ENCODE measurements at places on chromosomes 16 and 17. TPM values are rescaled to one million over a fixed set of nuclear protein-coding genes. Genes with fewer than 3 reads are reported as not detected.

GRCh38 chr16:52312716-52313115, 234.2 kb downstream of the TOX3 start:
- no peak for ATAC-seq

DNA sequence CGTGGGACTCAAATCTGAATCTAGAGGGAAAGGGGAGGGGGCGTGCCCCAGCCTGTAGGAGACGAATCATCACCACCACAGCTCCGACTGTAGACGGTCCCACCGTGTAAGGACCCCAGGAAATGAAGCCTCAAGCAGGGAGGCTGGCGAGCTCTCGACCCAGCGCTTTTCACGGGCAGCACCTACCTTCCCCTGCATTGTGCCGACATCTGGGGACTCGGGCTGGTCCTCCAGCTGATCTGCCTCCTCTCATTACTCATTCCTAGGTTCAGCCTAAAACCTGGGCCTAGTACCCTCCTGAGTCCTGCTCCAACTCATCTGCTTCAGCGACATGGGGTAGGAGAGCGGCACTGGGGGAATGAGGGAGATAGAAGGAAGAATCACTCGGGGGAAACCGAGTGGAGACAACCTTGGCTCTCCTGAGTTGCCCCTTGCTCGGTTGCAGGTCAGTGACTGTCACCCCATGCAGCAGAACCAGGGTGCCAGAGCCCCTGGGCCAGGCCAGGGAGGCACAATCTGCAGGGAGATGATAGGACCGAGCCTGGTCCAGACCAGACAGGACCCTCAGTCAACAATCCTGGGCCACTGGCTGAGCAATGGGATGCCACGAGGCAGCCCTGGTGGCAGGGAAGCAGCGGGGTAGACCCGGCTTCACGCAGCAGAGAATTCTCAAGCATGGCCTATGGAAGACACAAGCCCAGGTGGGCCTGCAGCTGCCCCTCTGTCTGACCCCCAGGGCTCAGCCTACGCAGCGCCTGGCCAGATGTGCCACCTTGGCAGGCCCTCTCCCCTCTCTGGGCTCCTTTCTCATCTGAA, 833 bp upstream of the BCAR1 start:
- ATAC-seq: no peak

DNA sequence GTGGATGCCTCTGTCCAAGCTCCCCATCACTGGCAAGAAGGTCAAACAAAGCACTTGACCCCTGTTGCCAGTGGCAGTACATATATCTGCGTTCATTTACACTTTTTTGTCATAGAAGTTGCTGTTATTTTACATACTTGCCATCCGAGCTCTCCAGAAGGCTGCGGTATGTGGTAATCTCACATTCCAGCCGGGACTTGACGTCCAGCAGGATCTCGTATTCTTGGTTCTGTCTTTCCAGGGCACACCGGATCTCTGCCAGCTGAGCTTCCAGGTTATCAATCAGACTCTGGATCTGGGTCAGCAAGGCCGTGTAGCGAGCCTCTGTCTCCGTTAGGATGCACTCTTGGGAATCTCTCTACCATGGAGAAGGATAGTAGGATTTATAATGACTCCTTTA, 6.6 kb downstream of the KRT39 start:
- no peak for ATAC-seq

DNA sequence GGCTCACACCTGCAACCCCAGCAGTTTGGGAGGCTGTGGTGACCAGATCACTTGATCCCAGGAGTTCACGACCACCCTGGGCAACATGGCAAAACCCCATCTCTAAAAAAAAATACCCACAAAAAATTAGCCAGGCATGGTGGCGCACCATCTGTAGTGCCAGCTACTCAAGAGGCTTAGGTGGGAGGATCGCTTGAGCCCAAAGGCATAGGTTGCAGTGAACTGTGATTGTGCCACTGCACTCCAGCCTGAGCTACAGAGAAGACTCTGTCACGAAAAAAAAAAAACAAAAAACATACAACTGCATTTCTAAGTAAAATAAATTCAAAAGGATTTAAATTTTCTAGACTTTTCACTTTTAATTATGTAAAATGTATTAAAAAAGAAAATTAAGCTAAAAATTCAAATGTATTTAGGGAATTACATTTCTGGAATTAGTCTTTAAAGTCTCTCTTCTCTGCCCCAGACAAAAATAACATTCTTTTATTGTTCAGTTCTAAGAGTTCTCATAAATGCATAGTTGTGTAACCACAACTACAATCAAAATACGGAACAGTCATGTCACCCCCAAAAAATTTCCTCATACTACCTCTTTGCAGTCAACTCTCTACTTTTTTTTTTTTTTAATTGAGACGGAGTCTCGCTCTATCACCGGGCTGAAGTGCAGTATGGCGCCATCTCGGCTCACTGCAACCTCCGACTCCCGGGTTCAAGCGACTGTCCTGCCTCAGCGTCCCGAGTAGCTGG, 14.1 kb downstream of the FAM222B start:
- no peak for ATAC-seq

DNA sequence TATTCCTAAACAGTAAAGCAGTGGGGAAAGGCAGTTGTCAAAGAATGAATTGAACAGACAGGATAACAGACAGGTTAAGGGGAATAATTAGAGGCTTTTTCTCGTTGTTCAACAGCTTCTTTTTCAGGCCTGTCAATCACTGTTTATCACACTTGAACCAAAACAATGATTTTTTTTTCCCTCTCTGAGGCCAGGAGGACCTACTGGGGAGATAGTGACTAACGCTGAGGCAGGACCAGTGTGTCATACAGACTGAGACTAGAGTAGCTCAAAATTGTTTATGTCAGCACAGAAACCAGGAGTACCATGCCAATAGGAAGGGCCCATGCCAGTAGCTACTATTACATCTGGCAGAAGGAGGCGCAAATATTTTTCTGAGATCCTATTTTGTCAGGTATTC, 41.3 kb upstream of the NLK start:
- no peak for ATAC-seq

DNA sequence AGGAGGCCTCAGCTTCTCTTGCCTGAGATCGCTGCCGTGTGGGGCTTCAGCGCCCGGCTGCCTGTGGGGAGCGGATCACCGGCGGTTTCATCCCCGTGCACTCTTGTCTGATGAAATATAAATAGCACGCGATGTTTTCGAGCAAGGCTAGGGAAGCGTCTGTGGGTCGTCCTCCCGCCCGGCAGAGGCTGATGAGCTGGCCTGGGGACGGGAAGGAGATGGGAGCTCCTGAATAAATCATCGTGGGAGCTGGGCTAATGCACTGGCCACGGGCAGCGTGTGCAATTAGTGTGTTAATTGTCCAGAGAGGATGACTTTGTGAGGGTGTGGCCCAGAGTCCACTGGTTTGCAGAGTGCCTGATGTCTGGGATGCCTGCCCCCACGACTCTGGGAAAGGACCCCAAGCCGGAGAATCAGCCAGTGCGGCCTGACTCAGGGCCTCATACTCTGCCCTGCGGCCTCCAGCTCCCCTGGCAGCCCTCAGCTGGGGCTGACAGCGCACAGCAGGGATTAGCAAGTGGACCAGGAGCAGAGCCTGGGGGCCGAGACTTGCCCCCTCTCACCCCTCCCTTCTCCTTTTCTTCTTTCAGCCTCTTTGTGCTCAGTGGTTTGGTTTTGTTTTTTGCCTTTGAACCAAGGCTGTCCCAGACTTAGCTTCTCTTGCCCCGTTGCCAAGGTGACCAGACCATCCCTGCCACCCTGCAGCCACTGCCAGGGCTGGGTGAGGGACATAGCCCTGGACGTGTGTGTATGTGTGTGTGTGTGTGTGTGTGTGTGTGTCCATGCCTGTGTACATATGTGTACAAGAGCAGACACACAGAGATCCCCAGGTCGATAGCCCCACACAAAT, 21.4 kb downstream of the KCNJ12 start:
- peak; percentile 83 for ATAC-seq

DNA sequence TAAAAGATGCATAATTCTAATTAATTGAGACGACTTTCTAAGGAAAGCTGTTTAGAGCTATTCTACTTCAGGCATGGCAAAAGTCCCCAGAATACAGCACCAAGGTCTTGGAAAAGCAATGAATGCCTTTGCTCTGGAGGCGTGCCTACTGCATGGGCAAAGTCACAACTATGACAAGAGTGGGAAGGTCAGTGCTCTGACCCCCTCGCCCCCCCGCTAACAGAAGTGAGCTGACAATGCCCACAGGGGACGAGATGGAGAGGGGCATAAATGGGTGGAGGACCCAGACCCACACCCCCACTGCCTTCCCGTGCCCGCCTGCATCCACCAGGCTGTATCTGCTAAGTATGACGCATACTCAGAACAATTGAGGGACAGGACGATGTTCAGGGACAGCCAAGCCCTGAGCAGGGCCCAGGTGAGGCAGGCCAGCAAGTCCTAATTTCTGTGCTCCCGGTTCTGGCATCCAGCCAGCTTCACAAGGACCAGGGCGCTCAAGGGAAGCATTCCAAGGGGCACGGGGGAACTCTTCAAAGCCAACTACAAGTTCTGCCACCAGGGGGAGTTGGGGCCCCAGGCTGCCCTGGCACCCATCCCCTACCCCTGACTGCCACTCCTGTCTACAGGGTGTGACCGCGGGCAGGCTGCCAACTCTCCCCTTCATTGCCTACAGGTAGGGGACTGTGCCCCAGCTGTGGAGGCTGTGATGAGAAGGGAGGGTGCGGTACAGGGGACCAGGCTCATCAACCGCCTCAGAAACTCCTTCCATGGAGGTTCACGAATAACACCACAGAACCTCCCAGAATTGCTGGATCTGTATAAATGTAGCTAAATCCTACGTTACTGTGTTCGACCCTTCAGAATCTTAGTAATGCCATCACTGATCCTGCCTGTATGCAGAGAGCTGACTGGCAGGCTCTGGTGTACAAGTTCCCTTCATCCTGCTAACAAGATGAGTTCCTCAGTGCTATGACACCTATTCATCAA, 20.8 kb downstream of the NPRL3 start:
- peak; percentile 63 for ATAC-seq

- no peak for ATAC-seq
Measured at GRCh38 chr16:75624921-75625334, 1.8 kb upstream of the ADAT1 start.

DNA sequence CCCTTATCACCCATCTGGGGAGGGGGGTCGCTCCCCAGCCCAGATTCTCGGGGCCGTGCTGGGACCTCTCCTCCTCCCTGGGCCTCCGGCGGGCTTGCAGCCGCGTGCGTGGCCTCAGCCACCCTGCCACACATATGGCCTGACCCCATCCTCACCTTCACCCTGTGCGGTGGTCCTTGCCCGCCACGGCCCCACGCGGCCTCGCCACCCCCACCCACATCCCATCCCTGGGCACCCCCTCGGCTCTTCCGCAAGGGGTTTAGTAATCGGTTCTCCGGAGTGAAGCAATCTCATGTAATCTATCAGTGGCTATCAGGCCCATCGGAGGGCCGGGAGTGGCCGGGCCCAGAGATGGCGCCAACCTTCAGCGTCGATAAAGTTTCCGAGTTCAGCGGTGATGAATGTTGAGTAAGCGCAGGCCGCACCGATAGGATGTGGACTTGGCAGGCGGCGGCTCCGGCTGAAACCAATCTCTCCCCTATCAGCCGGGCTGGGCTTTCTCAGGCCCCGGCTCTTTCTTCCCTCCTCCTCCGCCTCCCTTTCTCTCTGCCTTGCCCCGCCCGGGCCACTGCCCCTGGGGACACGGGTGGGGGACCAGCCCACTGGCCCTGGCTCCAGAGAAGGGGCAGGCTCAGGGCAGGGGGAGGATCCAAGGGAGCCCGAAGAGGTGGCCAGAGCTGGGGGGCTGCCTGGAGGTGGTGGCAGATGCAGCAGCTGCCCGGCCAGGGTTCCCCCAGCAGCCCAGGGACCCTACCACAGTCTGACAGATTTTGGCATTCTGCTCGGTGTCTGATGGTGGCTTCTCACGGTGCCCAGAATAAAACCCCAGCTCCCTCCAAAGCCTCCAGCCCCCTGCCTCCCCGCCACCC, 20.8 kb downstream of the ZFPM1 start:
- ATAC-seq: no peak

DNA sequence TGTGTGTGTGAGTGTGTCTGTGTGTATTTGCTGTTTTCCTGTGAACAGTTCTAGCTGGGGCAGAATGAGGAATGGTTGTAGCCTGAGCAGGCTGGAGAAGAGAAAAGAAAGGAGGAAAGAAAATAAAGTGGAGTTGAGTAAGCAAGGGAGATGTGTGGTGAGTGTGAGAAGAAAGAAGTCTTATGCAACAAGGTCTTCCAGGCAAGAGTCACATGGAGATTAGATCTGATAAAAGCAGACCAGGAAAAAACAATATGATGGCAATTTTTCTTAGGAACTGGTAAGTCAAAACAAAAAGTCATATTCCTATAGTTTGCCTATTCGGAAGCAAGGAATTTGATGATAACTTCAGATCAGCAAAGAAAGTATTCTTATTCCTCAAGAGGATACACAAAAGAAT, 125.0 kb downstream of the HS3ST3A1 start:
- ATAC-seq: no peak

DNA sequence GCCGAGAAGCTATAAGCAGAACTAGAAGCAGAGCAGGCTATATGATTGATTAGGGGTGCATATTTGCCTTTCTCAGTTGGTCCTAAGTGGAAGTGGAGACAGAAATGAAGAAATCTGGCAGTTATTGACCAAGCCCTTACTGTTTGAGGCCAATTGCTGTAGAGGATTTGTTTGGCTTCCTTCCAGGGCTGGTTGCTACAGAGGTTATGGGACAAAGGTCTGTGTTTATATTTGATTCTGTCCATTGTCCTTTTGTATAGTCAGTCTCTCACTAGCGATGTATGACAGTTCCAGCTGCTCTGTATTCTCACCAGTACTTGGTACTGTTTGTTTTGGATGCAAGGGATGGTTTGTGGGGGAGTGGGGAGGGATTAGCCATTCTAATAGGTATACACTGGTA, 7.3 kb upstream of the ALOX15 start:
- peak; percentile 97 for ATAC-seq

- peak; percentile 69 for ATAC-seq
Measured at GRCh38 chr16:4371357-4372000, at the start of gene VASN. Gene VASN, plus strand, starts transcription at chr16:4371848. Its CDS starts 9,030 bp downstream, at chr16:4380878.

- ATAC-seq: no peak
Measured at GRCh38 chr17:56771975-56772374, 61.7 kb downstream of the C17orf67 start.

GRCh38 chr17:72409405-72410002, 288.7 kb downstream of the SOX9 start:
- ATAC-seq: no peak

The APRT gene
- 27.6 TPM for total RNA-seq

The MRC2 gene
- total RNA-seq: 24.5 TPM

The HBQ1 gene
- total RNA-seq: 1.5 TPM

The PYDC1 gene
- not detected for total RNA-seq

Measured in motor neuron (in vitro differentiated cells).